Fibroblast of skin of left biceps (primary cell): ENCODE measurements at places on chromosomes 3 and 15.

DNA sequence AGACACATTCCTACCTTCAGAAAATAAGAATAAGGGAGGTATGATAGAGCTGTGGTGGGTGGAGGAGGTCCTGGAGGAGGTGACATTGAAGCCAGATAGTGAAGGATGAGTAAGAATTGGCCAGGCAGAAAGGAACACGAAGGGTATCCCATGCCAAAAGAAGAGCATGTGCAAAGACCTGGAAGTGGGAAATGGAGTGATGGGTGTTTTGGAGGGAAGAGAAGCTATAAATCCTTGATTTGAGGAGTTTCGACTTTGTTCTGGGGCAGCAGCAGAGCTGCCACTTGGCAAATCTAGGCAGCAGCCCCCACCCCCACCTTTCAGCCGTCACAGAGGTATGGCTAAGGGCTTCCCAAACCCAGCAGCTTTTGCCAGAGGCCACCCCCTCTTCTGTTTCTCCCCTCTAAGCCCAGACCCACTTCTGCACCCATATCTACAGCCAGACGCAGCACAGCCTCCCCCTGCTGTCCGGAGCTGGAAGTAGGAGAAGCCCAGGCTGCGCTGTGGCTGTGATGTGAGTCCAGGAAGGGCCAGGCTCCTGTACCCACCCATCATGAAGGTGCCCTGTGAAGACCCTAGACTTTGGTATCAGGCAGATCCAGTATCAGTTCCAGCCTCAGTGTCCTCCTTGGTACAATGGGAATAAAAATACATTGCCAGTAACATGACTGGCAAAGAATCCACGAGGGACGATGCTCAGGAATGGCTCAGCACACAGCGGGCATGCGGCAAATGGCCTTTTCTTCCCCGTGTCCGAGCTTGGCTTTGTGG is 188.7 kb upstream of the LINGO1 start:
- DNase-seq: peak; percentile 7

DNA sequence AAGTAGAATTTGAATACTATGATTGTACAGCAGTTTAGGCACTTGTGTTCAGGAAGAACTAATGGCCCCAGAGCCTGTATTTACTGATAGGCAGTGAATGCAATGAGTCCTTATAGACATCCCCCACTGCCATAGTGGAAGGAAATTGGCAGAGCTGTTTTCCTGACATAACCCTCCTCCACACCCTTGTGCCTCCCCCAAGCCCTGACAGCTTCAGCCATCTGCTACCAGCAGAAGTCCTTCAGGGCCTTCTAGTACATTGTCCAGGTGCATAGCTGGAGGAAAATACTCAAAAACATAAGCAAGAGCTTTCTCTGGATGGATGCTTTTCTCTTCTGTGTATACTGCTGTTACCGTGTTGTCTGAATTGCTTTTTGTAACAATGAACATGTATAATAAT is 20.6 kb downstream of the ARHGAP31 start:
- DNase-seq: no peak

DNA sequence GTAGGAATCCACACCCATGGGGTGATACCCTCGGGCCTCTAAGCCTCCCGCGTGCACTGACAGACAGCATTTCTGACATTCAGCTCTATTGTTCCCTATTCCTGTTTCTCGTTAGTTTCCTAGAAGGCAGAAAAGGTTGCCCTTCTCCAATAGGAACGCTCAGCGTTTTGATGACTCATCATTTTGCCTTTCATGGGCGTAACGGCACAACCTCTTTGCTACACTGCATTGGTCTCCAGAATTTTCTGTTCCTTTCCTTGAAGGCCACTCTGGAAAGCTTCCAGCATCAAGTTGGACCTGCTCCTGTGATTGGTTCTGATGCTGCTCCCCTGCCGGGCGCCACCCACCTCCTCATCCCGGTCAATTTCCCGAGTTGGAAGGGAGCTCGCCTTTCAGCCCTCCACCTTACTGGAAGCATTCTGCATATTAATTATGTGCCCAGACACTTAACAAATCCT is 13.0 kb upstream of the TNK2 start:
- DNase-seq: no peak

DNA sequence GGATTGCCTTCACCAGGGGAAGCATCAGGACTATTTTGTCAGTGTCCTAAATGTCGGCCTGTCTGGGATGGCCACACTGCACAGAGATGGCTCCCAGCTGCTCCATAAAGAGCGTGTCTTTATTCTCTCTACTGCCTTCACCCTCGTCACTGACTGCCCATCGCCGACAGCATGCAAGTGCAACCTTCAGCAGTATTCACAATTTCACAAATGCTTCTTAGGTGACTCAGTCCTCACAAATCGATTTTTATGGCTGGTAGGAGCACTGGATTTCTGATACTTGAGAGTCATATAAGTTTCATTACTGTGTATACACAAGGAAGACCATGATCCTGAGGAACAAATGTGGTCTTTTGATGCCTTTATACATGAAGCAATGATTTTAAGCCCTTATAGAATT is 1.1 kb upstream of the SSUH2 start:
- DNase-seq: no peak

DNA sequence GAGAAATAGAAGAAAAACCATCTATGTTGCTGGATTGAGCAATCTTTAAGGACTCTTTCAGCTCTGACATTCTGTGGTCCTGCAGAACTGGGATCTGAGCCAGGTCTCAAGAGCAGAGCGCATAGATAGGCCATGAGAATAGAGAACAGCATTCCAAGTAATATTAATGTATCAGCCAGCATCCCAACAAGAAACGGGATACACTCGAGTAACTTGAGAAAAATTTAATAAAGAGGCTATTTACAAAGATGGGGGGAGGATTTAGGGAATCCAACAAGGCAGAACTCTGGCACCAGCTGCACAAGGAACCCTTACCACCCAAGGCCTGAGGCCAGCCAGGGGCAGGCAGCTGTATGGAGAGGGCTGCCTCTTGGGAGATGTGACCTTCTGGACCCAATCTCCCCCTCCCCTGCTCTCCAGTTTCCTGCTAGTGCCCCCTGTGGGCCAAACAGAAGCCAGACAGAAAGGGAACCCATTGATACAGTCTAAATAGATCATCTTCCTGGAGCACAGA is 8.2 kb downstream of the TMOD2 start:
- DNase-seq: peak; percentile 94

GRCh38 chr3:179958143-179958542 is 78.6 kb downstream of the PEX5L start:
- no peak for DNase-seq

- DNase-seq: peak; percentile 53
Measured at GRCh38 chr3:52005571-52005986, 9.9 kb upstream of the RPL29 start.

DNA sequence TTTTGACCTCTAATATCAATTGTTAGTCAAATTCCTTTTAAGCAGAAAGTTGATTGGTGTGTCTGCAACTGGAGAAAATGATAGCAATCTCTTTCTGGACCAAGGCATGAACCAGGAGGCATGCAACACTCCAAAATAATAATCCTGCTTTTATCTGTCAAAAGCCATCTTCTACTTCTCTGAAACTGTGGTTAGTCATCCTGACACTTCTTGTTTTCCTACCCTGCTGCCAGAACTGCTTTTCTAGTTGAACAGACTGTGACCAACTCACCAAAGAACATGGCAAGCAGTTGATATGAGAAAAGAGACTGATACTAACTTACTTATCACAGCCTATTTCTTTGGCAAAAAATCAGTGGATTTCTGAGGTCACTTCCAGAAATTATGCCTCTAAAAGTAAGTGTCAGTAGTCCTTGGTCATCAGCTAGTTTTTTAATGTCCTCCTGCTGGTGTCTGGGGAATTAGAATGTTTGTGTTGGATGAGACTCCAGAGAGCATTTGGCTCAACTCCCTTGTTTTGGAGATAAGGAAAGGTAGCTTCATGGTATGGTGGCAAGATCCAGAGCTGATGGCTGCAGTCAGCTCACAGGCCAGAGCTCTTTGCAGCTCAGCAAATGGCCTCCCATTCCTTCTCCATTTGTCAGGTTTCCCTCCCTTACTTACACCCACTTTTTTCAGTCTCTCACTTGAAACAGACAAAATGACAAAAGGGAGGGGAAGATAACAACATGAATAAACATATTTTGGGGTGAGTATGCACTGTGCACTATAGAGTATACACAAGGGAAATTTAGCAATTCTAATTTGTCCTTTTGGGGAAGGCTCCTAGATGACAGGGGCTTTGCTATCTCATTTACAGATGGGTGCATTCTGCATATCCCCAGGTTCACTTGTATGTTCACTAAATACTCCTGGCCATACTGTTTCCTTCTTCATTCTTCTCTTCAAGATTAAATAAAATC is 7.0 kb downstream of the CRYGS start:
- DNase-seq: no peak

GRCh38 chr3:98846101-98846500 is 55.4 kb downstream of the DCBLD2 start:
- peak; percentile 42 for DNase-seq

DNA sequence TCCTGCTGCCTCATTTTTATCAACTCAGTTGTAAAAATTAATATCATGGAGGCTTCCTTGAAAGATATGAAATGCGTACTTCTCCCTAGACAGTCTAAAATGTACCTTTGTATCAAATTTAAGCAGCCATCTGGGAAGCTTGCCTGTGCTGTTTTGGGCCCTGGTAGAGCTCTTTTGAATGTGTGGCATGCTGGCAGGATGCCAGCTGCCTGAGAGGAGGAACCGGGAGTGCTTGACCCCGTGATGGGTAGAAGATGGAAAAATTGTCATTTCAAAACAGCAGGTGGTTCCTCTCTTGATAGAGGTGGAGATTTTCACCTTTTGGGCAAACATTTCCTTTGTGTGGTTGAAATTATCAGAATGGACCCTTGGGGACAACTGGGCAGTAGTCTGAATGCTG is 245.3 kb downstream of the RPLP1 start:
- DNase-seq: no peak

DNA sequence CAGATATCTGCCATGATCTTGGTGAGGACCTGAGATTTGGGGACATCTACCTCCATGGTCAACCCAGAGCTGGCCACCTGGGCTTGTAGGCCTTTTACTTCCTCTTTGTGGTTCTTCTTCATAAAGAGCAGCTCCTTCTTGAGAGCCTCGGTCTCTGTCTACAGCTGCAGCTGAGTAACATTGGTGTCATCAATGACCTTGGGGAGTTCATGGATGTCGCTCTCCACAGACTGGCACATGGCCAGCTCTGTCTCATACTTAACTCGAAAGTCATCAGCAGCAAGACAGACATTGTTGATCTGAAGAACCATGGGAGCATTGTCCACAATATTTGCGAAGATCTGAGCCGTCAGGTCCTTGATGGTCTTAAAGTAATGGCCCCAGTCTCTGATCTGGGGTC is 15.7 kb upstream of the RASA2 start:
- DNase-seq: no peak

GRCh38 chr3:141523615-141524375 is 37.0 kb downstream of the RASA2 start:
- no peak for DNase-seq

DNA sequence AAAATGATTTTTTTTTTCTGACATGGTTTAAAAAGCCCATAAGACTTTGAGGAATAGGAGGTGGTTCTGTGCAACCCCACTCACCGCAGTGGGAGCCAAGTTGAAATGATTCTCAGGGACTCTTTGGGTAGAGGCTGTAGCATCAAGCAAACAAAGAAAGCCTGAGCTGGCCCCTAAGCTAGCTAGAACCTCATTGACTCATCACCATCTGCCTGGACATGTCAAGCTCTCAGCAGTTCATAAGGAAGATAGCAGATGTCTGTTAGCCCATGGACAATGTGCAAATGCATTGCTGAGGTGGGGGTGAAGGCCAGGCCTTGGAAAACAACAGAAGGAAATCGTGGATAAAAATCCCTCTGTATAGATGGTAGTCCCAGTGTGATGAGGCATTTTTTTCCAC is 234.8 kb downstream of the NR2F2 start:
- no peak for DNase-seq

- no peak for DNase-seq
Measured at GRCh38 chr3:168585544-168585943, 489.8 kb upstream of the GOLIM4 start.

DNA sequence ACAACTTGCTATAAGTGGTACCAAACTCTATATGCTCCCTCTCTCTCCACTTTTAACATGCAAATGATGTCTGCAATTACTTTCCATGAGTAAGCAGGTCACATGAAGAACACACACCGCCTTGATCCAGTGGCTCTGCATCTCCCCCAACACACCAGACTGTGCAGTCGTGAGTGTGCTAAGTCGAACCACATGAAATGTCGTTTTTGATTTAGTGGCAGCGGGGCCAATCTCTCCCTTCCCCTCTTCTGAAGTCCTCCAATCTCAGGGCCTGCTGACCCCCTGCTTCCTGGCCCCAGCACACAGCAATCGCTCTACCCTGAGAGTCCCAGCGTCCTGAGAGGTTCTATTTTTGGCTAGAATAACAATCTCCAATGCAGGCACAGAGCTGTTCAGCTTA is 312.5 kb downstream of the SHQ1 start:
- no peak for DNase-seq

GRCh38 chr3:95289295-95289694 is 1226.4 kb downstream of the NSUN3 start:
- DNase-seq: peak; percentile 48

- no peak for DNase-seq
Measured at GRCh38 chr3:187484547-187485295, 116.5 kb downstream of the RTP4 start.

GRCh38 chr15:52558196-52558595 is 10.6 kb downstream of the ARPP19 start:
- DNase-seq: no peak

- DNase-seq: no peak
Measured at GRCh38 chr15:52309154-52309548, 13.5 kb upstream of the MYO5C start.

DNA sequence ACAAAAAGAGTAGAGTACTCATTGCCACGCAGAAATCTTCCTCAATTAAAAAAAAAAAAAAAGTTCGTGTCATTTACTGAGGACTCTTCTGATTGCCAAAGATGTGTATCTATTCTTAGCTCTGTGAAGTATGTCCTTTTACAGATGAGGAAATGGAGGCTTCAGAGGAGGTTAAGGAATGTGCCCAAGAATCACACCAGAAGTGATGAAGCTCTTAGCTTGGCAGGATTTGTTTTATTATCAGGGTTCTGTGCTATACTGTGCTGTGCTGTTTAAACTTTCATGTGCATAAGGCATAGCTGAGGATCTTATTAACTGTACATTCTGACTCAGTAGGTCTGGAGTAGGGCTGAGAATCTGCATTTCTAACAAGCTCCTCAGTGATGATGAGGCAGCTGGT is 665.2 kb upstream of the ADAMTS9 start:
- no peak for DNase-seq

- no peak for DNase-seq
Measured at GRCh38 chr3:133361011-133361410, 38.8 kb upstream of the BFSP2 start.
